HFFc6 (cell line): ENCODE measurements at places on chromosomes 7 and 10.
A peak's percentile ranks its signal among the peaks of the same experiment; 100 is the strongest.

GRCh38 chr10:62306663-62307062 lies 38.0 kb upstream of the RTKN2 start:
- DNase-seq = no peak

GRCh38 chr7:69564454-69565417 lies 33.5 kb upstream of the AUTS2 start:
- DNase-seq = no peak

DNA sequence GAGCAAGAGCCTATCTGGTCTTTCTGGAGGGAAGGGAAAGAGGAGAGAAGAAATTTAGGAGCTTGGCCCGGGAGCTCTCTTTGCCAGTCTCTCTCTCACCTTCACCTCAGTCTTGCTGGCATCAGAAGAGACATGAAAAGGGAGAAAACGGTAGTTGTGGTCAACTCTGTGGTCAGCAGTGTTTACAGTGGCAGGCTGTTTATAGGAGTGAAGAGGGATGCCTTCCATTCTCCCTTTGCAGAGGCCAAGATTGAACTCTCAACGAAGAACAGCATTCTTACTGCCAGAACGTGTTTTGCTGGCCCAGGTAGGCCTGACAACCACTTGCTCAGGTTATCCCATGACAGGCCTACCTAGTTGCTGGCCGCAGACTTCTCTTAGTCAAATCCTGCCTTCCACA lies 133.3 kb downstream of the CCDC3 start:
- no peak for DNase-seq

DNA sequence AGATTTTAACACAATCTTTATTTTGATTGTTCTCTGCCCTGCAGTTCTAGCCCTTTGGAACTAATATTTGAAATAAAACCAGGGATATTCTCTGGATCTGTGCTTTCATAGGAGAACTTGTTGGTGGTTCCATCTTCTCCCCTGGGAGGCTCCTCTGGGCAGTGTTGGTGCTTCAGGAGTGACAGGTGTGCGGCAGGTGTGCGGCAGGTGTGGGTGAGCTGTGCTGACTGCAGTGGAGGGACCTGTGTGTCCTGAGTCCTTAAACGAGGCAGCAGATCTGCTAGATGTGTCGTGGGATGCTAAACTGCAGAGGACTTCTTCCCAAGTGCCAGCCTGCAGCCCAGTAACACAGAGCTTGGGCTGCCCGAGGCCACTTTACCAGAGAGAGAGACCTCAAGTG lies 98.4 kb downstream of the LYZL1 start:
- DNase-seq = no peak

GRCh38 chr7:87058744-87059524 lies 520 bp downstream of the ELAPOR2 start:
- no peak for DNase-seq

DNA sequence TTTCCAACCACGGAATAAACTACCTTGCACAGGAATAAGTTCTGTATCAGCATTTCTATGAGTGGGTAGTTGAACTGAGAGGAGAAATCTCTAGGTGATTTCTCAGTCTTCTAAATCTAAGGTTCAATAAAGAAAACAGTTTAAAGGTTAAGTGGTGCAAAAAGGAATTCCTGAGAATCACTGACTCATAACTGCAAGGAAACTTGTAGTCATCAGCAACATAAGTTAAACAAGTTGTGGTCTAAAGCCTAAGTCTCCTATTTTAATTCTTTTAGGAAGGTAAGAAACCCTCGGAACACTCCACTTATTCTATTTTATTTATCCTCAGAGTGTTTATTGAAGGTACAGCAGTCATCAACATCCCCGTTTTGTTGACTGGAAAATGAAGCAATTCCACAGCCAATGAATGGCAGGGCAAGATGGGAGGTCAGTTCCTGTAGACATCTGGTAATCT lies 92.4 kb upstream of the PIK3CG start:
- peak; percentile 74 for DNase-seq

DNA sequence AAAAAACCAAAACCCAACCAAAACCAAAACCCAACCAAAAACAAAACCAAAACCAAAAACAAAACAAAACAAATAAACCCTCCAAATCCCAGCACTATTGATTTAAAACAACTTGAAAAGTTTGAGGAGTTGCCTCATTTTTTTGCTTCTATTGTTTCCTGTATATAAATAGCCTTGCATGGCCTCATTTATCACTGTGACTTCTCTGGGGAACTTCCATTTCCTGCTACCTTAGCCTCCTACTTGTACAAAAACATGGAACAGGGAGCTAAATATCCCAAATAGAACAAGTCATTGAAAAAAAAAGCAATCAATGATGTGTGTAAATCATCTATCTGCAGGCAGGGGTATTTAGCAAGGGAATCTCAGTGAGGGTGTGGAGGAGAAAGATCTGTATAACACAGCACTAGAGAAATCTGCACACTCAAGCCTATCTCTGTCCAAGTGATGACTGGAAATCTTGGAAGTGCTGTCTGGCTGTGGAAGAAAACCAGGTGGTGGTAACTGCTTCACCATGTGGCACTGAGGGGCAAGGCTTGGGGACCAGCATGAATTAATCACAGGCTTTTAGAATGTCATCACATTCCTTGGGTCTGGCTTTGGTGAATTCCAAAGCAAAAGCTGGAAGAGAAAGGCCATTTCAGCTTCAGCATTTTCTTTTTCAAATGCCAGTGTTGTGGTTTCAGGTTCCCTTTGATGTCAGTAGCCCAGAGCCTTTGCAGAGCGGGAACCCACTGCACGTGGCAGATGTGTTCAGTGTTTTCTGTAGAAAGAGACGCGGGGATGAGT lies 349.5 kb upstream of the ZNF32 start:
- DNase-seq = peak; percentile 9

DNA sequence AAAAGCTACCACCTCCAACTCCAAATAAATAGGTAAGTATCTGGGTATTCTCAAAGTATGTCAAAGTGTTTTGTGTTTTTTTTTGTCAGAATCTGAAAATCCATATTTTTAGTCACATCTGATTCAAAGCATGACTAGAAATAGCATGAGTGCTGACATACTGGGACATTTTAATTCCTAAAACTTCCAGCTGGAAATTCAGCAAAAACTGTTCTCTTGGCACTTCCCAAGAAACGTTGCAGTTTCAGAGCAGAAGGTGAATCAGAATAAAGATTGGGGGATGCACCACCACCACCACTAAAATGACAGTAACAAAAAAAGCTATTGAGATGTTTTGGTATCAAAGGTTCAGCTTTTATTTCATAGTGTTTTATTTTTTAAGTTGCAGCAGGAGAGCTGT lies 724.6 kb upstream of the CELF2 start:
- no peak for DNase-seq

- no peak for DNase-seq
These were observed 3.3 kb upstream of the PCBD1 start for GRCh38 chr10:70891627-70892026.

- DNase-seq = no peak
These were observed 751.6 kb downstream of the GRID1 start for GRCh38 chr10:85614981-85615380.

GRCh38 chr7:35725280-35725680 lies 30.3 kb upstream of the HERPUD2 start:
- DNase-seq = no peak

DNA sequence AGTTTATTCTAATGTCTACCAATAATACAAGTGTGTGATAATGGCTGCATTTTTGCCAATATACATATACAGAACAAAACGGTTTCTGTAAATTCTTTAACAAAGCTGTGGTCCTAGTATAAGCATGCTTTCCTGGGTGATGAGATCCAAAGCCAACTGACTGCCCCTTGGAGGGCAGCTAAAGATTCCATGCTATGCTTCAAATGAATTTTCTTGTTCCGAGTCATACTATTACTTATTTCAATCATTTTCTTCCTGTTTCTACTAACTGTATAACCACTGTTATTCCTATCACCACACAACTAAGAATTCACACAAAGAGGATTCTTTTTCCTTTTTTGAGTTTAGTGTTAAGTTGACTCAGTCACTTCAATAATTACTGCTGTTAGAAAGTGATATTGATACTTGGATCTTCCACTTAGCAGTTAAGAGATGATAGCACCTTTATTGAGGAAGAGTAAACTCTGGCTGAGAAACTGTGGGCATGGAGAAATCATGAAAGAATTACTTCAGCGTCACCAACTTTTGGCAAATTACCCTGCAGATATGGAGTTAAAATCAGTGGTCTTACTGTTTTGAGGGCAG lies 197.5 kb downstream of the ARL4A start:
- no peak for DNase-seq

GRCh38 chr10:38143587-38143986 lies 49.5 kb downstream of the ZNF37A start:
- DNase-seq = peak; percentile 0

- DNase-seq = no peak
These were observed 61.5 kb downstream of the FZD1 start for GRCh38 chr7:91325726-91326125.

DNA sequence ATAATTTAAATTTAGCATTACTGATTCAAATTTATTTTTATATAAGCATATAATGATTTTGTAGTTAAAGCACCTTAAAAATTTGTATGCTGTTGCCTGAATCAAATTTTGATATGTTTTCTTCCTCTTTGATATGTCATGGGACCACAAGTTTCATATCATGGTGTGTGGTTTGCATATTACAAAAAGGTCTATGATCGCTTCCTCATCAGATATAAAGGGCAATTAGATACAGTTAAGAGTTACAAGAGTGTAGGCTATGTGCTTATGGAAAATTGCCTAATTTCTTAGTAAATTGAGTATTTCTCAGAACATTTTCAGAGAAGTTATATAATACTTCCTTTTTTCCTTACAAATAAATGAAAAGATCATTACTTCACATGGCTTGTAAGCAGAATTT lies 22.2 kb downstream of the MRC1 start:
- DNase-seq = no peak

- no peak for DNase-seq
These were observed 126.0 kb upstream of the CALN1 start for GRCh38 chr7:72538147-72538546.

DNA sequence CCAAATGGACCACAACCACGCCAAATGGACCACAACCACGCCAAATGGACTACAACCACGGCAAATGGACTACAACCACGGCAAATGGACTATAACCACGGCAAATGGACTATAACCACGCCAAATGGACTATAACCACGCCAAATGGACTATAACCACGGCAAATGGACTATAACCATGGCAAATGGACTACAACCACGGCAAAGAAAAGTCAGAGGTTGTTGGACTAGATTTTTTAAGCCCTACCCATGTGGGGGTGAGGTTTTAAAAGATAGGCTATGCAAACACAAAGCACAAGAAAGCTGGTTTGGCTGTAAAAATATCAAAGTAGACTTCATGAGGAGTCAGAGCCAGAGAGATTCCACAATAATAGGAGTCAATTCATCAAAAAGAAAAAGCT lies 55.8 kb downstream of the NCAPG2 start:
- DNase-seq = peak; percentile 3

GRCh38 chr10:76382381-76382851 lies 951.0 kb downstream of the LRMDA start:
- DNase-seq = peak; percentile 81

GRCh38 chr7:28474282-28474638 lies 61.9 kb downstream of the CREB5 start:
- DNase-seq = no peak

GRCh38 chr7:158026636-158027265 lies 560.9 kb downstream of the PTPRN2 start:
- DNase-seq = no peak

GRCh38 chr7:9709216-9709615 lies 1264.5 kb upstream of the PHF14 start:
- DNase-seq = no peak

GRCh38 chr10:93921338-93921737 lies 27.6 kb downstream of the SLC35G1 start:
- DNase-seq = no peak

DNA sequence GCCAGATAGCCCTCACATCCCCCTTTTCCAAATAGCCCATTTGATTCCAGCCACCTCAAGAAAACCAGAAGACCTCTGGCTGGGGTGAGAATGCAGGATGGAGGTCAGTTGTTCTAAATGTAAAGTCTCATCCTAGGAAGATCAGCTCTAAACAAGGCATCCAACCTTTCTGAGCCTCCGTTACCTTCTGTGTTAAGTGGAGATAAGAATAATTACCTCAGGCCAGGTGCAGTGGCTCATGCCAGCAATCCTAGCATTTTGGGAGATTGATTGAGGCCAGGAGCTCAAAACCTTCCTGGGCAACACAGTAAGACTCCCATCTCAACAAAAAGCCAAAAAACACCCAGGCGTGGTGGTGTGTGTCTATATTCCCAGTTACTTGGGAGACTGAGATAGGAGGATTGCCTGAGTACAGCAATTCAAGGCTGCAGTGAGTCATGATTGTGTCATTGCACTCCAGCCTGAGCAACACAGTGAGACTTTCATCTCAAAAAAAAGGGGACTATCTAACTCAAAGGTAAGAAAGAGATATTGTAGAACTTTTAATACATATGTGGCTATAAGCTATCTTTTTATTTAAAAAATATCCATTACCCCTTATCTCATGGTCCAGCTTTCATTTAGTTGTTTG lies 43.5 kb downstream of the PRTFDC1 start:
- DNase-seq = peak; percentile 60

- no peak for DNase-seq
These were observed 18.4 kb downstream of the FXYD4 start for GRCh38 chr10:43389867-43390266.

- DNase-seq = no peak
These were observed 7.2 kb downstream of the ZNF467 start for GRCh38 chr7:149766135-149766675.
